ENCODE measurements at places on chromosomes 16 and 17.

GRCh38 chr17:30248786-30249185 lies 13.3 kb upstream of the SLC6A4 start:
- no peak for DNase-seq

- DNase-seq, result no peak
Observed at GRCh38 chr17:22277595-22277994, 585.3 kb downstream of the KCNJ18 start.

DNA sequence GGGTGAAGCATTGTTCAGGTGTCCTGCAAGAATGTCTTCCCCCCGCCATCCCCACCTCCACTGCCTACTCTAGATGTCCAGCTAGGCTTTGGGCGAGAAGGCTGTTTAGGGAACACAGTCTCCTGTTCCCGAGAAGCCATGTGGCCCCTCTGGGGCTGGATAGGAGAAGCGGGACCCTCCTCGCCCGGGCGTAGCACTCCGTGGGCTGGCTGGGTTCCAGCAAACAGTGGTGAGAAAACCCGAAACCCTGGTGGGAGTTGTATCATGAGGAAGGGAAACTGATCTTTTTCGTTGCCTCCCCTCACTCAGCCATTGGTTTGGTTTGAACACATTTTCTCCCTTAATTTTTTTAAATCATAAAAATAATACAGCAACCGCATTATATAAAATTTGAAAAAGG lies 56.6 kb downstream of the IRF8 start:
- no peak for DNase-seq

DNA sequence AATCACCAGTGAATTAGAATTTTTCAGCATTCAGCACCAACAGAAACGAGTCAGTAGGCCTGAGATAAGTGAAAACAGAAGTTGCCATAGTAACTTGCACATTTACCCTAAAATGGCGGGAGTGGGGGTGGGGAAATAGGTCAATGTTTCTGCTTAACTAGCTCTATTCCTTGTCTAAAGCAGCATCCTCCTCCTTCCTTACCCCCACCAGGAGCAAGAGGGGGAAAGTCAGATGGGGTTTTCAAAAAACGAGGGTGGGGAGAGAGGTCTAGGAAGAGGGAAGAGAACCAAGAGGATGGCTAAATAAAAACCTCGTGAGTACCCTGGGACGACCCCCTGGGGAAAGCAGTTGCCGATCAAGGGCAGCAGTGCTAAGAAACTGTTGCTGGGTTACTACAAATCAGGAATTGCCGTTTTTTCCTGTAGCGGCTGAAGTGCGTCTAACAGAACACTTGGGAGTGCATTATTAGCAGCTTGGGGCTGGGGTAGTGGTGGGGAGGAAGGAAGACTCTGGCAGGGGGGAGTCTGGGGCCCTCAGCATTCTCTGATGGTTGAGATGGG lies 34.4 kb upstream of the MNT start:
- DNase-seq, result no peak

DNA sequence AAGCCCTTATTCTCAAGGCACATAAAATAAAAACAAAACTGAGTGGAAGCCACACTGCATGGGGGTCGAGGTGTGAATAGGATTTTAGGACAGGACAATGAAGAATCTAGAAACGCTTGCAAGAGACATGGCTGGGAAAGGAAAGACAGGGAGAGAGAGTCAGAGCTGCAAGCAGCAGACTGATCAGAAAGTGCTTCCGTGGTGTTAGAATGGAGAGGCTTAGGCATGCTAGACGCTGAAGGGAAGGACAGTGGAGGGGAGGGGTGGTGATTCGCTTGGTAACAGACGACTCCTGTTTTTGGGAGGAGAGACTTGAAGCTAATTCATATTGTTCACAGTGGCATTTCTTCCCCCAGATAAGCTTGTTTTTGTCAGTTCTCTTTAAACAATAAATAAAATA lies 173.5 kb downstream of the AIPL1 start:
- no peak for DNase-seq

- DNase-seq, result no peak
Observed at GRCh38 chr16:48128769-48129168, 27.0 kb downstream of the ABCC12 start.
